ENCODE measurements at places on chromosomes 2 and 18.

DNA sequence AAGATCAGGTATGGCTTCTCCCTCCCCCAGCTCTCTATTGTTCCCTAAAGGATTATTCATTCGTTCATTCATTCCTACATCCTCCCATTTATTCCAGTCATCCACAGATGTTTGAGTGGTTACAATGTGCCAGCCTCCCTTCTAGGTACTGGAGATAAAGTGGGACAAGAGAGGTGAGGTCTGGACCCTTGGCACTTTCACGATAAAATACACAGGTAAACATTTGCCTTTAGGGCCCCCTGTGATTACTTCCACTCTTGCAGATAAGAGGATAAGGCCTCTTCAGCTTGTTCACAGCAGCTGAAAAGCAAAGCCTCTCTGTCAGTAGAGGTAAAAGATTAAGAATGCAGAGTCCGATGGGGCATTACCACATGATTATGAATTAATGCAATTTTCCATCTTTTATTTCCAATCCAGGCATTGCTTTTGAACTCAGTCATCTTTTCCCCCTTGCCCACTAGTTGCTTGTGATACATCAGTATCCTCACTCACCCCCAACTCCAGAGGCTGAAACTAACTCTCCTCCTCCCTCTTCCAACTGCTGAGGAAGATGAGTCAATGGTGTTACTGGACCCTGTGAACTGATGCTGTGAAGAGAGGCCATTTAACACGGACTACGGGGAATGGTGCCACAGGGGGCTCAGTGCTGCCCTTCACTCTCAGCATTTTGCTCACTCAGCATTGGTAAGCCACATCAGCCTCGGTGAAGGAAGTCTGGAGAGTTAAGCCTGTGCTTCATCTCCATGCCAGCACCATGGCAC lies 1.1 kb upstream of the DPP4 start:
- DNase-seq: no peak

DNA sequence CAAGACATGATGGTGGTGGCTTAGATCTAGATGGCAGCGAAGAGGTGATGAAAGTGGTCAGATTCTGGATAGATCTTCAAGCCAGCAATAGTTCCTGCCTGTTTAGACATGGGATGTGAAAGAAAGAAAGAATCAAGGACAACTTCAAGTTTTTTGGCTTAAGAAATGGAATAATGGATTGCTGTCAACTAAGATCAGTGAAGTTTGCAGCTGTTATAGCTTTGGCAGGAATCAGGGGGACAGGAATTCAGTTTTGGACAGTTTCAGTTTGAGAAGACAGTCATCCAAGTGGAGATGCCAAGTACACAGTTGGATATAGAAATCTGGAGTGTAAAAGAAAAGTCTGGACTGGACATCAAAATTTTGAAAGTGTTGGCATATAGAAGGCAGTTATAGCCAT lies 283.7 kb upstream of the PKDCC start:
- DNase-seq: no peak

GRCh38 chr2:159380685-159381239 lies 94.3 kb upstream of the WDSUB1 start:
- DNase-seq: no peak

DNA sequence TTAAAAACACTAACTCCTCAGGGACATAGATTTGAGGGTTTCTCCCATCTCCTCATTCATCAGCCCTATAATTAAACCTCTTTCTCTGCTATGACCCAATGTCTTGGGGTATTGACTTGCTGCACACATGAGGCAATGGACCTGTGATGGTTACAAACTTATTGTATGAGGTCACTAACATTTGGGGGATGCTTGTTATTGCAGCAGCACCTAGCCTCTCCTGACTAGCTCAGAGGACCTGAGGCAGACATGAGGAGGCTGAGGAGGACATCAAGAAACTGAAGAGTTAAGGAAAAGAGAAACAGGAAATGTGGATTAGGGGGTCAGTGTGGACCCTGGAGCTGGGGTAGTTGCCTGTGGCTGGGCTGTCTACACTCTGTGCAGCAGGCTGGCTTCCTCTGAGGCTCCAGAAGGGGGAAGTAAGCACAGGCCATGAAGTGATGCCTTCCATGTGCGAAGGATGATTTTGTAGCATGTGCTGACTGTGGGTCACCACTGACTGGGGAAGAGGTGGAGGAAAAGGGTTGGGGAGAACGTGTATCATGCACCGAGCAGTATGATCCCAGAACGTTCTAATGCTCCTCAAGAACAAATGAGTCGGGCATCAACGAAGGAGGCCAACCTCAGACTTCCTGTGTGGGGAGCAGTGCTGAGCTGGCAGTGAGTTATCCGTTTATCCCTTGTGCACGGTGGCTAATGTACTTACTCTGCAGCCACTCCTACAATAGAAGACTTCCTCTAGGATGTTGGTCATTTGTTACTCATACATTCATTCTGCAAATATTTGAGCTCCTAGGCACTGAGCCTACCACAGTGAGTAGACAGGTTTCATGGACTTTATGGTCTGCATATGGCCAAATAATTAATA lies 42.1 kb upstream of the RFX8 start:
- no peak for DNase-seq

GRCh38 chr2:186771850-186772463 lies 77.0 kb downstream of the ZSWIM2 start:
- DNase-seq: no peak

DNA sequence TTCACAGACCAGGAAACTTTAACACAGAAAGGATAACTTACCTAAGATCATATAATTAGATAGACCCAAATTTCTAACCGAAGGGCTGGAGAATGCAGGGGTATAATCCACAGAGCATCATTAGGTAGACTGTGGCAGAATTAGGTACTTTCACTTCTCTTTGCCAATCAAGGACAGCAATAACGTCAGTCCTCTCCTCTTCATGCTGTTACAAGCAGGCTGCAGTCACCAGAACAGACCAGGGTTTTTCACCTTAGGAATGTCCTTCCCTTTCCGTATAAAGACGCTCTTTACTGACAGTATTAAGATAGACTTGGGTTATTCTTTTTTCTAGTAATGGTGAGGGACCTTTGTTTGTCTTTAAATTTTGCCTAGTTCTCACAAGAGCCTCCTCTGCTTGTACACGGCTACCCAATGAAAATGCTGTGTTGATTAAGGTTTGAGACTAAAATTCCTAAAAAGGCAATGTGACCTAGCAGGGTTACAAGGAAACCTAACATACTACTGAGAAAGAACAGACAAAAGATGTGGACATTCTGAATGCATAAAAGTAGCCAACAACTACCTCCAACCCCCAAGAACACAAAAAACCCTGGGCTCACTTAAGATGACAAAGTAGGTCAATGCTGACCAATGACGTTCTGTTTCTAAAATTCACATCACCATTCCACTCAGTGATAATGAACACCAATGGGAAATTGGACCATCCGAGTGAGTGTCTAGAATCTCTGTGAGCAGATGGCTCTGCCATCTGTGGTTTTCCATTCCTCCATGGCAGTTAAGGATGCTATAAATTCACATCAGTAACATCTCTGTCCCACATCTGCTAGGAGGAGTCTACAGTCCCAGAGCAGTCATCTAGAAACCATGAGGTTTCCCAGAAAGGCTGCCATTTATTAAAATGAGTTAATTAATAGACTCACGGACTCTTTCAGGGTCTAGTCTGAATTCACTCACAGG lies 2.1 kb downstream of the PDIA6 start:
- peak; percentile 37 for DNase-seq

DNA sequence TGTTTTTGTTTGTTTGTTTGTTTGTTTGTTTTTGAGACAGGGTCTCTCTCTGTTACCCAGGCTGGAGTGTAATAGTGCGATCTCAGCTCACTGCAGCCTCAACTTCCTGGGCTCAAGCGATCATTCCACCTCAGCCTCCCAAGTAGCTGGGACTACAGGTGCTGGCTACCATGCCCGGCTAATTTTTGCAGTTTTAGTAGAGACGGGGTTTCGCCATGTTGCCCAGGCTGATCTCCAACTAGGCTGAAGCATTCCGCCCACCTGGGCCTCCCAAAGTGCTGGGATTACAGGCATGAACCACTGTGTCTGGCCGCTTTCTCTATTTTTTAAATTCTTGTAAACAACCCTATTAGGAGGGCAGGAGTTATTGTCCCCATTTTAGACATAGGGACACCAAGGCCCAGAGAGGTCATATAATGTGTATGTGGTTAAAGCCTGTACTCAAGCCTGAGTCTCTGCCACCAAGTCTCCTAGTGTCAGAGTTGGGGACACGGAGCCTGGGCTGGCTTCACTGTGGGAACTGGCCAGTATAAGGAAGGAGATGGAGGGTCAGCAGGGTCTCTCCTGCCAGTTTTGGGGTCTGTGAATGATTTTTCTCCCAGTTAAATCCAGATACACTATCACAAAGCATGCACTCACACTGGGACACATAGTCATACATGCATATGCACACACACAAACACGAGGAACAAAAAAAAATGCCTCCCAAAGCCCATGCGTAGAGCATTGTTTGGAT lies 27.5 kb upstream of the MCFD2 start:
- no peak for DNase-seq

- DNase-seq: no peak
Observed at GRCh38 chr2:164934401-164935117, 20.8 kb downstream of the SLC38A11 start.

DNA sequence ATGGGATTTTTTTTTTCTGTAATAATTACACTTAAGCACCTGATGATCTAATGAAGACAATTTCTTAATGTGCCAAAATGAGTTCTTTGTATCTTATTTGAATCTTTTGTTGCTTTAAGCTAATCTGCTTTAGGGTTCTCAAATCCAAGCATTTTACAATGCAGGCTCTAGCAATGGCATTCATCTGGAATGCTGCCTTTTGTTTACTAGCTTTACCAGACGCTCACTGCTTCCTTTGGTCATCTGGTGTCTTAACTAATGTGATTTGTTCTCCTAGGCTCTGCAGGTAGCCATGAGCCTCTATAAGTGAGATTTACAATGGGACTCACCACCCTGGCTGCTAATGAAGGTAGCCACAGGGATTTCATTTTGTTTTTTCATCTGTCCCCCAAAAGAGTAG lies 100.3 kb downstream of the GREB1L start:
- DNase-seq: no peak

GRCh38 chr18:35407871-35408481 lies 30.8 kb upstream of the ZNF396 start:
- DNase-seq: peak; percentile 6

DNA sequence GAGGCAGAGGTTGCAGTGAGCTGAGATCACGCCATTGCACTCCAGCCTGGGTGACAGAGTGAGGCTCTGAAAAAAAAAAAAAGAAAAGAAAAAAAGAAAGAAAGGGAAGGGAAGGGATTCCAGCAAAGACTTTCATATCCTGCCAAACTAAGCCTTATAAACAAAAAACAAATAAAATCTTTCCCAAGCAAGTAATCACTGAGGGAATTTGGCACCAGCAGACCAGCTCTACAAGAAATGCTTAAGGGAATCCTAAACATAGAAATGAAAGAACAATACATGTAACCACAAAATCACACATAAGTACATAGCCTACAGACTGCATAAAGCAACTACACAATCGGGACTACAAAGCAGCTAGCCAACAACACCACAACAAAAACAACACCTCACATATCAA lies 79.1 kb downstream of the TRABD2A start:
- DNase-seq: no peak

DNA sequence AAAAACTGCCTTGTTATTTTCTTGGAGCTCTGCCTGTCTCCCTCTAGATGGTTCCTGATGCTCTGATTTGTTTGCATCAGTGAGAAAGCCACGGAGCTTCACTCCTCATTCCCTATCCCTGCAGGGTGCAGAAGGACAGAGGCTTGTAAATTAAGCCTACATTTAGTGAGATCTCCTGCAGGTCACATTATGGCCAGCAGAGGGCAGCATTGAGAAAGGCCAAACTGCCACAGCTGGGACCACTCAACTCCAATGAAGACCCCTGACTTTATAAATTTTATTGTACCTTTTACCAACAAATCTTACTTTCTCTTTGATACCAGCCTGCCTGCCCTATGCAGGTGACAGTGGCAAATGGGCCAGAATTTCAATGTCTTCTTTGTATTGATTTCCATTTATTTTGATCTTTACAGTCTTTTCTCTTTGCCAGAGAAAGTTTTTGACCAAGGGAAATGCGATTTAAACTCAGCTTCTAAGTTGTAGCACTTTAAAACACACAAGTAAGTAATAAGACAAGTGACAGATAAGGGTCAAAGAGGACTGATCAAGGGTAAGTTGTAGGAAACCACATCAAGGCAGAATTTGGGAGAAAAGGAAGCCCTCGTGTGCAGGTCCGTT lies 1029.1 kb upstream of the KLHL29 start:
- DNase-seq: peak; percentile 41

DNA sequence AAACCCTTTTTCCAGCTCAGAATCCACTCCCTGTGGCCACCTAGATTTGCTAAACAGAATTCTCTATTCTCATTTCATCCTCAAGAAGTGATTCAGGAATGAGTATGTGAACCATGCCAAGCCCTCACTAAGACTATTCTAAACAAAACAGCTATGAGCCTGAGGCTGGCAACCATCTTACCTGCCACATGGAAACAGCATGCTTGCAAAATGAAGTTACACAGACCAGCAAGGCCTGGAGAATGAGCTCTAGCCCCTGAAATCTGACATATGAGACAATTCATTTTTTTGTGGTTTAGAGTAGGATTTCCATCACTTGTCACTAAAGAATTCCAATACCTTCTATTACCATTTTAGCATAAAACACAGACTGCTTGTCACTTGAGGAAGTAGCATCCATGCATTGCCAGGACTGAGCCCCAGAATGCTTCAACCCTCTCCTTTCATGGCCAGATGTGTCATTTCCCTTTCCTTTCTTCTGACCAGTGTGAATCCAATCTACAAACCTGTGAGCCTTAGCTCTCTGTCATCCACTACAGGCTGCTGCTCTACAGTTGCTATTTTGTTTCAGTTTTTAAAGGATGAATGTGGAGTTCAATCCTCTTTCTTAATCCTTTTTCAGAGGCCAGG lies 744.3 kb upstream of the ACVR2A start:
- DNase-seq: no peak

DNA sequence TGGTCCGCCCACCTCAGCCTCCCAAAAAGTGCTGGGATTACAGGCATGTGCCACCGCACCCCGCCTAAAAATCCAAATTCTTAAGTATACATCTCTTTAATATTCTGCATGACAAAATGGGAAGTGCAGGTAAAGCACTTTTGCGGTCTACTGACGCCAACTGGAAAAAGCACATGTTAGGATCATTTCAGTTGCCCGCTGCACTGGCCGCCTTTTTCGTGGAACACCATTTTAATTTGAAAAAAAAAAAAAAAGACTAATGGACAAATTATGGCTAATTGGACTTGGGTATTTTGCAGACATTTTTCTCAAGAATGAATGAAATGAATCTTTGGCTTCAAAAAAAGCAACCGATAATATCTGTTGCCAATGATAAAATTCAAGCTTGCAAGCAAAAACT lies 129.3 kb upstream of the GPC1 start:
- no peak for DNase-seq

DNA sequence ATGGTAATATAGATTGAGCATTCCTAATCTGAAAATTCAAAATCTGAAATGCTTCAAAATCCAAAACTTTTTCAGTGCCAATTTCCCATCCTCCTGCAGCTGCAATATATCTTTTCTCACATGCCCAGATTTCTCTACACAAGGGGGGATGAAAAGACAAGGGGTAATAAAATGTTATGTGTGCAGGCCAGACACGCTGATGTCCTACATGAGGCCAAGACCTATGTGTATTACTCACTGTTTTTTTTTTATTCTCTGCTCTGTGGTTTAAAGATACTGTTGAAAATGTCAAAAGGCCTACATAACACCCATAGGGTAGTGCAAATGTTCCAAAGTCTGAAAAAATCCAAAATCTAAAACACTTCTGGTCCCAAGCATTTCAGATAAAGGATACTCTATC lies 41.2 kb upstream of the CWC22 start:
- DNase-seq: no peak

- no peak for DNase-seq
Observed at GRCh38 chr2:101827246-101827645, 129.7 kb downstream of the MAP4K4 start.

- peak; percentile 27 for DNase-seq
Observed at GRCh38 chr18:48488388-48488850, 50.4 kb upstream of the CTIF start.
